ENCODE measurements at places on chromosomes 11 and 22.

GRCh38 chr11:102237096-102237735 lies 80.1 kb upstream of the BIRC3 start:
- DNase-seq: no peak

- no peak for DNase-seq
Measured at GRCh38 chr11:122069707-122070360, 46.2 kb downstream of the BLID start.

GRCh38 chr22:31274017-31274416 lies 18.3 kb downstream of the PIK3IP1 start:
- DNase-seq: no peak

GRCh38 chr11:74004759-74005615 lies 3.9 kb downstream of the UCP3 start:
- peak; percentile 79 for DNase-seq

- DNase-seq: peak; percentile 83
Measured at GRCh38 chr11:47269002-47269828, 718 bp upstream of the MADD start.

DNA sequence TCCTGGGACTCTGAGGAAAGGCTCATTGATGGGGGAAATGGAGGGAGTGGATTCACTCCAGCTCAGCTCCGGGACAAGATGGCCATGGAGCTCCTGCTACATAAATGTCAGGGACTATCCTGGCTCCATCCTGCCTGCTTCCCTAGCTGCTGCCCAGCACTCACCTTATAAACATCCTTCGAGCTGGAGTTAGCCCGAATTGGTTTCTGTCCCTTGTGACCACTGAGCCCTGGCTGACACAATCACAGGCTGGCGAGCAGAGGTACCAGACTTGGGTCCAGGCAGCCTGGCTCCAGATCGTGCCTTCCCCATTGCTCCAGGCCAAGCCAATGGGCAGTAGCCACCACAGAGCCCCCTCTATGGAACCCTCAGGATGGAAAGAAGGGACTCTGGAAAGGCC lies 77.6 kb downstream of the FDX1 start:
- DNase-seq: no peak

DNA sequence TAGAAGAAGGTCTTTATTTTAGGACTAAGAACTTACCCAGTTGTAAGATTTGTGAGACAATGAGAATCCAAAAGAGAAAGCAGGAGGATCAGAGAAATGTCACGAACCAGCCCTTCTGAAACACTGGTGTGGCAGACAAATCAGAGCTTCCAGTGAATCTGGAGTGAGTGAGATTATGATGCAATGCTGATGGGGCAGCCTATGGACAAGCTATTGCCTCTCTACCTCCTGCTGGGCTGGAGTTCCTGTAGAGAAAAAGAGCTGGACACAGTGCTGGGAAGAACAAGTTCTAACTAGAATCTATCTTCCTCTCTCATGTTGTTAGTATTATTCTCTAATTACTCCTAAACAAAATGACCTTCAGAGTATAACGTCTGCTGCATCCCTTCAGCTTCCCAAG lies 12.0 kb upstream of the ANO3 start:
- no peak for DNase-seq

DNA sequence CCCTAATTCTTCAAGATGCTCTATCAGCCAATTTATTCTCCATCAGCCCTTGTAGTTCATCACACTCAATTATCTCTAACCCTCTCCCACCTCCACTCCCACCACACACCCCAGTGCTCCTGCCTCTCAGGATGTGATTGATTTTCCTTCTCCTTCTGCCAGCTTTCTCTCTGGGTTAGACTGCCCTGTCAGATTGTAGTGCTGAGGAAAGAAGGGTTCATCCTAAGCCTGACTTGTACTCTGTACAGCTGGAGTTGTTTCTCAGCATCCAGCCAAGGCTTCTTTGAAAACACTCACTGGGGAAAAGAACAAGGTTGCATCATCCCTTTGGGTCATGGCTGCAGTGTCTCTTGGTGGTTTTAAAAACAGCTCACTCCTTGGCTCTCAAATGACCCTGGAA lies 61.2 kb downstream of the CECR2 start:
- no peak for DNase-seq

GRCh38 chr11:33694346-33695050 lies 6.1 kb downstream of the C11orf91 start:
- no peak for DNase-seq

GRCh38 chr11:94855666-94856065 lies 87.5 kb downstream of the AMOTL1 start:
- no peak for DNase-seq

DNA sequence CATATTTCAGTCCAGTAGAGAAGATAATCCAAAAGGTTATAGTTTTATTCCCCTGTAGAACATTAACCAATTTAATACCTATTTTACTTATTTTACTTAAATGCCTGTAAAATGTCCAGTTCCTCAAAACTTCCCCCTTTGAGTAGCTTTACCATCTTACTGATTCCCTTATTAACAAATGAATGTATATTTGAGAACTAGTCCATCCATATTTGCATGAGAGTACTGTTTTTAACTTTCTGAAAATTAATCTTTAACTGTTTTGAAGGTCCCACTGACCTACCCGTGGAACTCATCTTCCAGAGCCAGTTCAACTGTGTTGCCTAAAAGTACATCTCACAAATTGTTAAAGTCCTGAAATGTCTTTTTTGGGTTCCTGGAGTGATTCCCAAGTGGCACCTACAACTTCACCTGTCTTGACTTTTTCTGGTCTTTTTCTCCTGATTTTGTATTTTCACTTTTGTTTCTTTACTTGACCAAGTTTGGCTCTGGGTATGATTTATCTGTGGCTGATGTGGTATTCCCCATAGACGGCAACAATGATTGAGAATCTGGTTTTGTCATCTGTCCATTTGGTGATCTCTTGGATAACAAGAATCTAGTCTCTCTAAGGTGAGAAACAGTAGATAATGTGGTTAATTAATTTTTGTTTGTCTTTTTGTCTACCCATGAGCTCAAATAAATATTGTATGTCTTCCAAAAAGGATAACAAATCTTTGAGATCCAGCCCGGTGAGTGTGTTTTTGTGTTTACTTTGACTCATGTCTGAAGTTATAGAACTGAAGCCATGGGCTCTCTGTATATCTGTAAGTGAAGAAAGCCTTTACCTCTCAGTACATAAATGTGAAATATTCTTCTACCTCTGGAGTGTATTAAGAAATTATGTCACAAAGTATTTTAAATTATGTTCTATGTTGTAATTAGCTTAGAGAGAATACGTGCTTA lies 174.2 kb downstream of the ETS1 start:
- DNase-seq: no peak

GRCh38 chr22:49136816-49137180 lies 690.9 kb downstream of the BRD1 start:
- no peak for DNase-seq

- no peak for DNase-seq
Measured at GRCh38 chr11:35721651-35722282, 59.2 kb downstream of the TRIM44 start.

- no peak for DNase-seq
Measured at GRCh38 chr22:17243524-17243923, 24.3 kb upstream of the ADA2 start.

DNA sequence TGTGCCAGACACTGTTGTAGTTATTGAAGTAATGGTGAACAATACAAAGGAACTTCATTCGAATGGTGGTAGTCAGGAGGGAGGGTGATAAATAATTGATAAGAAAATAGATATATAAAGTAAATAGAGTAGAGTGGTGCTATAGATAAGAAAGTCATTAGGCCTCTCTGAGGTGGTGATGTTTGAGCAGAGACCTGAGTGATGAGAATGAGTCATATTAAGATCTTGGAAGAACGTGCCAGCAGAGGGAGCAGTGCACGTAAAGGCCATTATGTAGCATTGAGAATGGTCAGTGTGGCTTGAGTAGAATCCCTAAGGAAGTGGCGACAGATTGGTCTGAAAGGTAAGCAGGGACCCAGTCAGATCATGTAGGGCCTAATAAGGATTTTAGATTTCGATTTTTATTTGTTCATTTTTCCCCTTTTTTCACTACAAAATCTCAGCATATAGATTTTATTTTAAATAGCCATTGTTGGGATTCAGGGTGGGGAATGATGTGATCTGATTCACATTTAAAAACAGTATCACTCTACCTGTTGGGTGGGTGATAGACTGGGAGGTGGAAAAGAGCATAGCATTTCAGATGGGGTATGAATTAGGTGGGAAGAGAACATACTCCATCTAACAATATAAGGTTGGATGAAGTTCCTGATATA lies 44.7 kb downstream of the CCDC90B start:
- DNase-seq: no peak

DNA sequence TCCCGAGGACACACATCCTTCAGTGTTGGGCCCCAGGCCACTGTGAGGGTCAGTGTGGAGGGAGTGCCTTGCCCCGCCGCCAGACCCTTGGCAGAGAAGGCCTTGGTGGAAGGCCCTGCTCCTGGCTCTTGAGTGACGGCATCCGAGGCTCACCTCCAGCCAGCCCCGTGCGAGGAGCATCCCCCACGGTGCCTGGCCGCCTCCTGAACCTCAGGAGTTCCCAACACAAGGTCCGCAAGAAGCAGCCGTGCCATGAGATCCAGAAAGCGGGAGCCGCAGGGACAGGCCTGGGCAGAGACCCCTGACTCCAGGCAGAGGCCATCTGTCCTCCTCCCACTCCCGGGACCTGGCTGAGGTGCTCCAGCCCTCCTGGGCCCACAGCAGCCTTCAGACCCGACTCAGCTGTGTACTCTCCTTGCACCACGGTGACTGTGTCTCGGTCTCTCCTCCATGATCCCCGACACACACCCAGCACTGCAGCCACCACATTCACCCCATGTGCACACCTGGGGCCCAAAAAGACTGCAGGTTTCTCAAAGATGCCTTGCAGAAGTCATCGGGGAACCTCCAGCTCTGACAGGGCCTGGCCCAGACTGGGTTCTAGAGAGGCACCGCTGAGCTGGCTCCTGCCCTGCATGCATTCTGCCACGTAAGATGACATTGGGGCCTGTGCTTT lies 870.2 kb downstream of the BRD1 start:
- DNase-seq: no peak

GRCh38 chr11:105829084-105829483 lies 193.0 kb downstream of the MSANTD4 start:
- DNase-seq: no peak

DNA sequence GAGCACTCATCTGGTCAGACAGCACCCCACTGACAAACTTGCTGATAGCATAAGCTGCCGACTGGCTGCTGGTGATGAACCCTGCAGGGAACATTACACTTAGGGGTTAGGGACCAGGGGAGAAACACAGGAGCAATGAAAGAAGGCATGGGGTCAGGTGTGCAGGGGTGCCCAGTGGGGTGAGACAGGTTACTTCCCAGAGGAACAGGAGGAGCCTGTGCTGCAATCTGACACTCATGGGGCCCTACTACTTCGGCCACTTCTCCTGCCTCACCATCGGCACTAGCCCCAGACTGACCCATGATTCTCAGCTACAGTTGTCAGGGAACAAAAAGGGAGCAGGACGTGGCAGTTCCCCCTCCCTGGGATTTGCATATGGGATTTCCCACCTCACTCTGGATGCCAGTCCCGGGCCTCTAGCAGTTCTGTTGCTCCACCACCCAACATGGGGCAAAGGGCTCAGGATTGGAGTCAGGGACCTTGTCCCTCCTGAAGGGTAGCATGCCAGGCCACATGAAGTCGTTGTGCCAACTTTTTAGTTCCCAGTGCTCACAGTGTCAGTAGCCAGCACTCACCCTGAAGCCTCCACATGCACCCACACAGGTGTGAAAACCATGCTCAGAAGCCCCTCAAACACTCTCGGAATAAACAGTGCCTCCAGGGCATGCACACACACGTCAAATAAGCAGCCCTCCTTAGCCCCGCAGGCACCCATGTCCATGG lies 2.2 kb downstream of the SLC37A4 start:
- DNase-seq: no peak

- no peak for DNase-seq
Measured at GRCh38 chr22:24952837-24953383, 394 bp downstream of the KIAA1671 start.

DNA sequence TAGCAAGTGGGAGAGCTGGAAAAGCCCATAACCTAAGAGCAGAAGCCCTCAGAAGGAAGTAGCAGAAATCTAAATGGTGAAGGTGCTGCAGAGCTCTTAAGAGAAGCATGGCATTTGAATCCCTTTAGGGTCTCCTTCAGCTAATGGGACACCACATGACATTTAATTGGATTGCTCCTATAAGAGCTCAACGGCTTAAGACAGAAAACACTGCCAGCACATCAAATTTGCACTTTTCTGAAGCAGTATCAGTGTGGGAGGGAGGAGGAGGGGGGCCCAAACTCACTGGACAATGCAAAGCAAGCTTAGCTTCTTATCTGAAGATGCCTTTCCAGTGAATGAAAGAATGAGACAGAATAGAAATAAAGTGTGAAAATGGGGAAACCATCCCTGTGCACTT lies 287.9 kb upstream of the MTNR1B start:
- DNase-seq: no peak

GRCh38 chr22:27679693-27680488 lies 121.7 kb downstream of the MN1 start:
- DNase-seq: no peak

DNA sequence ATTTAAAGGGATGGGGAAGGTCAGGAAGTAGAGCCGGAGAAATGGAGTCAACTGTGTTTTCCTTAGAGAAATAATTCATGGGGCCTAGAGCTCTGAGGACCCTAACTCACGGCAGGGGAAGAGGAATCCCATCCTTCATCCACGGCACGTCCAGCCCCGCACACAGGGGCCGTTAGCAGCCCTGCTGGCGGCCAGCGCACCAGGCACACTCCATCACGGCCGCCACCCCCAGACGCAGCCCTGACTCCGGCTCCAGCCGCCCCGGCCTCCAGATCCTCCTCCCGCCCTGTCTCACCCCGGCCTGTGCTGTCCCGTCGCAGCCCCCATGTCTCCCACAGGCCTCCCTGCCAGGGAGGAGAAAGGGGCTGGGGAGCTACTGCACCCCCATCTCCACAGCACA lies 11.2 kb downstream of the MRPL23 start:
- DNase-seq: no peak

DNA sequence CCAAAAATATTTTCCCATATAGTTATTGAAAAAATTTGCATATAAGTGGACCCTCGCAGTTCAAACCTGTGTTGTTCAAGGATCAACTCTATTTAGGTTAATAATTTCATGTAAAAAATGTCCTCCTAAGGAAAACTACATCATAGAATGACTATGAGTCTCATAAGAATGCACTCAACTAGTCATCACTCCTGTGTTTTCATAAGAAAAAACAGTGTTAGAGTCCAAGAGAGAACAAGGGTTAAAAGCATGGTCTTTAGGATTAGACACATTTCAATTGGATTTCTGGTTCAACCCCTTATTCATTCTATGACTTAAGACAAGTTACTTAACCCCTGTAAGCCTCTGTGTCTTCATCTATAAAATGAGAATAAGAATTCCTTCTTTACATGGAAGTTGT lies 5.1 kb downstream of the PARVA start:
- no peak for DNase-seq

DNA sequence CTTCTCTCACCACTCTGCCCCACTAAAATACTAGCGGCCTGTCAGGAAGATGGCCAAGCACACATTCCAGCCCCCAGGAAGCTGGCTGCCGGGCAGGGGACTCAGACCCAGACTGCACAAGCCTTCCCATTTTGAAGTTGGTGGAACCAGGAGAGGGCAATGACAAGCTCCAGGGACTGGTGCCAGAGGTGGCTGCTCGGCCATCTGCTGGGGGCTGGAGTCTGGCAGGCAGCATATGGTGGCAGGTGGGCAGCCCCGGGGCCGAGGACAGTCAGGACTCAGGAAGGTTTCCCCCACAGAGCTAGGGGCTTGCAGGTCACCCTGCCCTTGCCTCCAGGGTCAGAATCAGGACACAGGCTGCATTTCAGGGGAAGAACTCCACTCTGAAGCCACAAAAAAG lies 22.6 kb downstream of the KCNJ5 start:
- DNase-seq: no peak
